Stimulated activated CD4-positive, alpha-beta T cell treated with anti-CD3 and anti-CD28 coated beads, Interleukin-4, amount 100 ng/mL, for 48 hours (primary cell): ENCODE measurements at places on chromosomes 5 and 9.

GRCh38 chr5:8102714-8103113 is 233.8 kb downstream of the MTRR start:
- DNase-seq = no peak

GRCh38 chr5:139641116-139642080 is 6.8 kb upstream of the CXXC5 start:
- no peak for DNase-seq

GRCh38 chr9:12784461-12785259 is 9.8 kb downstream of the LURAP1L start:
- DNase-seq = no peak

GRCh38 chr5:72271702-72272101 is 48.3 kb downstream of the MRPS27 start:
- DNase-seq = no peak

DNA sequence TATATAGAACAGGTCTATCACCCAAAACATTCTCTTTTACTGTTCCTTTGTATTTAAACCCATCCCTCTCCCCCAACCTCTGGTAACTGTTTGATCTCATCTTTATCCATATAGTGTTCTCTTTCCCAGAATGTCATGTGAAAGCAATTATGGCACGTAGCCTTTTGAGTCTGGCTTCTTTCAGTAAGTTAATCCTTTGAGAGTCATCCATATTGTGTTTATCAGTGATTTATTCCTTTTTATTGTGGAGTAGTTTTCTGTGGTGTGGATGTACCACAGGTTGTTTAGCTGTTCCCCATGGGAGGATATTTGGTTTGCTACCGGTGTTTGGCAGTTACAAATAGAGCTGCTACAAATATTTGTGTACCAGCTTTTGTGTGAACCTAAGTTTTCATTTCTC is 38.0 kb downstream of the HMGXB3 start:
- no peak for DNase-seq
